ENCODE measurements at places on chromosomes 1 and 21.

- H3K4me3 ChIP-seq, result no peak overlapping the region
- no peaks in the 10 kb centered on the region for H3K36me3 ChIP-seq
- no peak overlapping the region for H3K27ac ChIP-seq
- no peak for DNase-seq
These were observed 76.6 kb downstream of the ADCY10 start for GRCh38 chr1:167837326-167837725.

DNA sequence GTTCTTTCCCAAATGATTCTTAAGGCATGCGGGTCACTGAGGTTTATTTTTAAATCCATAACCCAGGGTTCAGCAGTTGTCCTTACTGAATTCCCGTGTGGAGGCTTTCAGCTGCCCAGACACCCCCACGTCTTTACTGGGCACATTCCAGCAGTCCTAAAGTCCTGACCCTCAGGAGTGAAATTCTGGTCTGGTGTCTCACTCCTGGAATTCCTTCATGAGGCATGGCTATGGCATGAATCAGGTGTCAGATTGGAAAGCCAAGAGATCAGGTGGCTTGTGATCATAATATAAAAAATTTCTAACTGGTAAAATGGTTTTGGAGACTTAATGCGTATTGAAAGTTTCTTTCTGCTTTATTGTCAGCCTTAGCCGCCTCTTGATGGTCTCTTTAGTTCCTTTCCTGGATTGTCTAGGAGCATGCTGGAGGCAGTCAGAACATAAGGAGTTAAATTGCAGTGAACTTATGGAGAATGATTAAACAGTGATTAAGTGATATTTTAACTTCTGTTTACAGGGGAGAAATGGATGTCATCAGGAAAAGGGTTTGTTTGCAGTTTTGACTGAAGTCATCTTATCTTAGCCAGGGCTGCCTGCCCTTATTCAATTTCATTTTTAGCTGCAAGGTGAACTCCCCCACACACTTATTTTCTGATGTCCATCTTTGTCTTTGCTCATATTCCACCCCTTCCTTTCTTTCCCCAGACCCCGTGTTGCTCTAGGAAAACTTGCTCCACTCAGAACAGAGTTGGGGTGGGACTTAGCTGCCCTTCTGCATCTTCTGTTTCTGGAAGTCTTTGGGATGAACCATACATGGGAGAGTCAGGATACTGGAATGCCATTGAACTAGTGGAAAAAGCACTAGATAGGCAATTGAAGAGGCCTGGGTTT is 25.7 kb upstream of the MACF1 start:
- H3K4me1 ChIP-seq, result peaks cover 4% of the 10 kb centered on the region
- H3K27ac ChIP-seq, result no peak overlapping the region
- H3K36me3 ChIP-seq, result no peaks in the 10 kb centered on the region
- H3K4me3 ChIP-seq, result no peak overlapping the region
- DNase-seq, result no peak
- no peaks in the 10 kb centered on the region for H3K27me3 ChIP-seq

DNA sequence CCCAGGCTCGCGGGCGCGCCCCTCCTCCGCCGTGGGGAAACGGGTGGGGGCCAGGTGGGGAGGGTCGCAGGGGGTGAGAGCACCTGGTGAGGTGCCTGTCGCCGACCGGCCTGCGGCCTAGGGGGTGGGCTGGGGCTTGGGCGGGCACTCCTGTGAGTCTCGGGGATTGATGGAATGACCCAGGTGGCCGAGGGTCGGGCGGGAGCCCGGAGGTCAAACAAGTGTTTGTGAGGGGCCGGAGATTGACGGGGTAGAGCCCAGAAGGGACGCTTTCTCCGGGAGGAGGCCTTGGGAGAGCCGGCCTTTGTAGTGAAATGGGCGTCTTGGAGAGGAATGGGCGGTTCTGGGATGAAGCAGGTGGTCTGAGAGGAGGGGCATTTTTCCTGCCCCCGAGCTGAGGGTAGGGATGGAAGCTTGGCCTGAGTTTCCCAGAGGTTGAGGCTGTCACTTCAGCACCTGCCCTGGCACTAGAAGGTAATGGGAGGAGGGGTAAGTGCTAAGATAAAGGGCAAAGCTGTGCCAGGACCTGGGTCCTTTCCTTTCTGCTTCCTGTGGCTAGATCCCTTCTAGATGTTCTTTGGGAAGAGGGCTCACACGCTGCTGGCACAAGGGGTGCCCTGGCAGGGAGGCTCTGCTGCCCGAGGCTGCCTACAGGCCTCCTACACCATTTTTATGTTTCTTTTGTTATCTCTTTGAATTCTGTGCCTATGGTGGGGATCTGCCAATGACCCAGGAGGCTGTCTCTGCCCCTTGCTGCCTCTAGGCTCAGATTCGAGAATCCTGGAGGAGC is 56.1 kb downstream of the NDUFS5 start:
- H3K36me3 ChIP-seq, result no peaks in the 10 kb centered on the region
- H3K27ac ChIP-seq, result no peak overlapping the region
- peaks cover 9% of the 10 kb centered on the region for H3K4me1 ChIP-seq
- no peak for DNase-seq

DNA sequence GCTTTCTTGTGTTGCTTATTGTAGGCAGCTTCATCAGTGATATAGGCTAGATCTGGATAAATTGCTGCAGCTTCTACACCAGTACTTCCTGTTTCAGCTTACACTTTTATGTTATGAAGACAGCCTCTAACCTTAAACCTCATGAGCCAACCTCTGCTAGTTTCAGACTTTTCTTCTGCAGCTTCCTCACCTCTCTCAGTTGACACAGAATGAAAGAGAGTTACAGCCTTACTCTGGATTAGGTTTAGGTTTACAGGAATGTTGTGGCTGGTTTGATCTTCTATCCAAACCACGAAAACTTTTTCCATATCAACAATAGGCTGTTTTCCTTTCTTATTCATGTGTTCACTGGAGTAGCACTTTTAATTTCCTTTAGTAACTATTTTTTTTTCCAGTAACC is 76.9 kb upstream of the RNPC3 start:
- H3K27me3 ChIP-seq, result no peaks in the 10 kb centered on the region
- no peaks in the 10 kb centered on the region for H3K4me1 ChIP-seq
- H3K4me3 ChIP-seq, result no peak overlapping the region
- no peak for DNase-seq

- peaks cover 5% of the 10 kb centered on the region for H3K36me3 ChIP-seq
- H3K4me3 ChIP-seq, result no peak overlapping the region
- no peak for DNase-seq
These were observed 17.4 kb downstream of the PIK3C2B start for GRCh38 chr1:204477036-204477740.
